ENCODE measurements at places on chromosomes 3 and 15. TPM values are rescaled to one million over a fixed set of nuclear protein-coding genes. Genes with fewer than 3 reads are reported as not detected.
A peak's percentile ranks its signal among the peaks of the same experiment; 100 is the strongest.

The MYNN gene
- total RNA-seq: 12.6 TPM

GRCh38 chr3:197446700-197447056 is 109.1 kb downstream of the BDH1 start:
- H3K4me3 ChIP-seq: no peak overlapping the region
- peaks cover 2% of the 10 kb centered on the region for H3K27me3 ChIP-seq
- no peak for DNase-seq
- H3K27ac ChIP-seq: no peak overlapping the region
- H3K36me3 ChIP-seq: no peaks in the 10 kb centered on the region

The LRRK1 gene
- total RNA-seq: 0.41 TPM

DNA sequence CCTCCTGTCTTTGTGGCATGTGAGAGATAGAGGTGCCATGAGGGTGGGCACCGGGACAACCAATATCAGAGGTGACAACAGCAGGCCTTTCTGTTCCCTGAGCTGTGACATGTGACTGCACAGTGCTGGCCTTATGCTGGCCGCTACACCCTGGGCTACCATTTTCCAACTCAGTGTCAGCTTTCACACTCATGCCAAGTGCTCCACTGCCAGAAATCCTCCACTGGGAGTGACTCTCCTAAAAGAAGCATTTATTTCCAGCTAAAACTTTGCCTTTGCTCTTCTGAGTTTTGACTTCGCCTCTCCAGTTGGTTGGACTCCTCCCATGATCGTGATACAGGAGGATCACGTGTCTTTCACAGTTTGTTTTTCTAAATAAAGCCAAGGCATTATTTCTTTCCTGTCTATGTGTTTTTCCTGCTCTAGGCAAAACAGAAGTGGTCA is 31.4 kb downstream of the CA12 start:
- DNase-seq: no peak
- no peak overlapping the region for H3K4me3 ChIP-seq
- H3K36me3 ChIP-seq: no peaks in the 10 kb centered on the region
- H3K27ac ChIP-seq: no peak overlapping the region
- H3K27me3 ChIP-seq: no peaks in the 10 kb centered on the region

The UROC1 gene
- not detected for total RNA-seq

DNA sequence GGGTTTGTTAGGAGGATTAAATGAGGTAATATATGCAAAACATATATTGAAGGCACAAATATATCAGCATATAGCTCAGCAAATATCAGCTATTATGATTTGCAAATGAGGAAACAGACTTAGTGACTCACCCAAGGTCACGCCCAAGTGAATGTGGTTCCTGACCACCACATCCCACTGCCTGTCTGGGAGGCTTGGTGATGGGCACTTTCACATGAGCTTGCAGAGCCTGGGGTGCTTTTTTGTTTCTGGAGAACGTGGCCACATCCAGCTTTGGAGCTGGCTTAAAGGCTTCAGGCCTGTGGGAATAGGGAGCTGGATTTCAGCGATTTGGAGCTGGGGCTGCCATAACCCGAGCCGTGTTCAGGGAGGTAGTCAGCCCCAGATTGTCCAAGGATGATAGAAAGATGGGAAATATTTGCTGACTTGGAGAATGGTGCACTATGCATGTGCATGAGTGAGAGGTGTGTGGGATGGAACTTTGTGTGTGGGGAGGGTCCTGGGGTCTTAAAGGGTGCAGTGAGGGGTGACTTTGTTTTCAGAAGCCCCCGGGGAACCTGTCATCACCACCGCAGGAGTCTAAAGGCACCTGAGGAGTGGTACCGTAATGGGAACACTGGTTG is 12.0 kb upstream of the FGD5 start:
- no peaks in the 10 kb centered on the region for H3K4me1 ChIP-seq
- peaks cover 37% of the 10 kb centered on the region for H3K27me3 ChIP-seq
- peak; percentile 23 for DNase-seq
- no peaks in the 10 kb centered on the region for H3K36me3 ChIP-seq
- no peak overlapping the region for H3K27ac ChIP-seq

DNA sequence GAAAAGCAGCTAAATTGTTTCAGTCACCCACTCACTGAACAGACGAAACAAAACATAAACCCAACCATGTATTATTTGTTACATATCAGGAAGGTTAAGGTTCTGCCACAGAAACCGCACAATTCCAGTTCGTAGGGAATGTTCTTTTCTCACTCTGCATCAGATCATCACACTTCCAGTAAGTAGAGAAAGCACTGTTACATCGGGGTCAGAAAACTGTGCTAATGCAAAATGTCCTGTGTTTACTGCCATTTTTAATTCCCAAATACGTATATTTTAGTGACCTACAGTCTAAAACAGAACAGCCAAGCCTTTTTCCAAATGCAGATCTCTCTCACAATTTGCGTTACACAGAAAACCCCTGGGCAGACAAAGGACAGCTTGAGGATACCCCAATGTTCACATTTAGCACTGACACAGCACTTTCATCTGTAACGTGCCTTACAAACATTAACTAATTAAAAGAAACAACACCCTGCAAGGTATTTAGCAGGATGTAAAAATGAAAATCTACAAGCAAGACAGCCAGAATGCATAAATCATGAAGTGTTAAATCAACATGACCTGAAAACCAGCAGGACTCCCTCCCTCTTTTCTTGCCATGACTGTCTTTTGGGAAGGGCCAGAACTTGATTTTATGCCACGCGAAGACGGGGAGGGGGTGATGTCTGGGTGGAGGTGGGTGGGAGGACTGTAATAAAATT is 34.8 kb upstream of the SKIL start:
- no peak for DNase-seq
- H3K4me3 ChIP-seq: no peak overlapping the region
- peak overlapping the region; percentile 24 for H3K27ac ChIP-seq
- H3K4me1 ChIP-seq: peaks cover 15% of the 10 kb centered on the region
- no peaks in the 10 kb centered on the region for H3K36me3 ChIP-seq

The CFAP100 gene
- total RNA-seq: not detected

DNA sequence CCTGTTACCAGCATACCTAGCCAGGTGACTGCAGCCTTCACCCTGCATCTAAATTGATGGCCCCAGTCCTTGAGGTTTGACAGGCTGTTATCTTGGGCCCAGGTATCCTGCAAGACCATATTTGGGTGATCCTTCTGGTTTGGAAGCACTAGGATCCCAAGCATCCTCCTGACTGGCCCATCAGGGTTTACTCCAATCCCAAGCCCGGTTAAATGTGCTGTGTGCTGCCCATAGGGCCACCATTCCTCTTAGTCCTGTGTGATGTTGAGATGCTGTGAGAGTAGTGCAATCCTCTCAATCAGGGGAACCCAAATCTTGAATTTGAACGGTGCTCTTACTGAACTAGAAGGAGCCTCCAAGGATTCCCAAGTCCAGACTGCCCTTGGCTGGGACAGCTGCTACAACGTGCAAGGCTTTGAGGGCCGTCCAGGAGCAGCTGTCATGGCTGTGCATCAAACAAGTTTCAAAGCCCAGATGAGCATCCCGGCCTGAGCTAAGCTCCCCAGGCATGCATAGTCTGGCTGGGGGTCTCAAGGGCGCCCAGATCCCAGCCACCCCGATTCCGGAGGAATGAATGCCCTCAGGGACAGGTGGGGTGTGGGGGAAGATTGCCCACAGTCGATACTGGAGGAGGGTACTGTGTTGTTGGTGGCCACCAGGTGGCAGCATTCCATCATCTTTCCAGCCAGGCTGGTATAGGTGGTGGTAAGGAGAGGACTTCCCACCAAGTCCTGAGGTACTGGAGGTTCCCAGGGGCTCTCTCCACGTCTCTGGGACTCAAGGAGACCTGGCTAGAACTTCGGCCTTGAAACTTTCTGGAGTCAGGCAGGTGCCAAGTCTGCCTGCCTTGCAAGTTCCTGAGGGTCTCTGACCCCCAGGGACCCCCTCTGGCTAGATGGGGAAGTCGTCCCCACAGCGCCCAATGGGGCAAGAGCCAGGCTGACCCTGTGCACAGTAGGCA is 32.6 kb downstream of the RBM5 start:
- H3K36me3 ChIP-seq: peaks cover 27% of the 10 kb centered on the region
- no peak overlapping the region for H3K4me3 ChIP-seq
- no peak overlapping the region for H3K27ac ChIP-seq

DNA sequence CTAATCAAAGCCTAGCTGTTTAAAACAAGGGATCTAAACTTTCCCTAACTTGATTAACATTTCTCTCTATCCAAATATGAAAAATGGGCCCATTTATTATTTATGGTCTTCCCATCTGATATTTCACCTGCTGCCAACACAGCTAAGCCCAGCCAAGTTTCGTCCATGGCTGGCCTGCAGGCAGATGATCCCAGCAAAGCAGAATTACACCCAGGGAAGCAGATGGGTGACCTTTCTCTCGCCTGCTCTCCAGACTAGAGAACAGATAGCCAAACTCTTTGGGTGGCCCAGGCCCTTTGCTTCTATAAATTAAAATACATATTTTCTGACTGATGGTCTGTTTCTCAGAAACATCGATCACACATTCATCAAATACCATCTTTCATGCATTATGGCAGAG is 1038.8 kb downstream of the AGBL1 start:
- peak; percentile 4 for DNase-seq
- no peaks in the 10 kb centered on the region for H3K27me3 ChIP-seq
- no peak overlapping the region for H3K4me3 ChIP-seq
- H3K27ac ChIP-seq: no peak overlapping the region

- no peak overlapping the region for H3K27ac ChIP-seq
- no peaks in the 10 kb centered on the region for H3K36me3 ChIP-seq
- H3K4me3 ChIP-seq: no peak overlapping the region
- no peaks in the 10 kb centered on the region for H3K4me1 ChIP-seq
Measured at GRCh38 chr3:146650691-146651442, 45.7 kb upstream of the PLSCR5 start.

DNA sequence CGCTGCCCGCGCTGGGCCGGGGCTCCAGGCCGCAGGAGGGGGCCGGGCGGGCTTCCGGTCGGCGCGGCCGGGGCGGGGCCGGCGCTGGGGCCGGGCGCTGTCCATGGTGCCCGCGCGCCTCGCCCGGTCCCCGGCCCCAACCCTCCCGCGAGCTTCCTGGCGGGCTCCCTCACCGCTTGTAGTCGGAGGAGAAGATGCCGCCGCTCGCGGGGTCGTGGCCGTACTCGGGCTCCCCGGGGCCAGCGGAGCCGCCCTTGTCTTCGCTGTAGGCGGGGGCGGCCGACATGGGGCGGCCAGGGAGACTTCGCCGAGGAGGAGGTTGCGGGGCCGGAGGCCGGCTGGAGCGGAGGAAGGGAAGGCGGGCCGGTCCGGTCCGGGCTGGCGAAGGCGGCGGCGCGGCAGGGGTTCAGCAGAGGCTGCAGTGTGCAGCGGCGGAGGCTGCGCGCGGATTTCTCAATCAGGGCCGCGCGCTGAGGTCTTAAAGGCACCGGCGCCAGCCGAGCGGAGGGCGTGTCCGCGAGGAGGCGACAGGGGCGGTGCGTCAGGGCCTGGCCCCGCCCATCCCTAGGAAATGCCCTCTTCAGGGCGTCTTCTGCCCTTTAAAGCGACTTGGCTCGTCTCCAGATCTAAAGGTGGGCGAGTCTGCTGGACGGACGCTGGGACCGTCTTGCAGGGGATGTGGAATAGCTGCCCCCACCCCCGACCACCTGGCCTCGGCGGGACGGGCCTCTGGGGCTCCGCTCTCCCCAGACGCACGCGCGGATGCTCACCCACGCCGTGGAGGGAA is at the start of gene AP3B2:
TSS of gene AP3B2 (minus strand) at position 455 of the 787 bp plus-strand sequence. CDS start at position 286, 169 bp downstream.
- H3K4me1 ChIP-seq: peaks cover 7% of the 10 kb centered on the region
- H3K4me3 ChIP-seq: peak within 1 kb of the TSS; percentile 70
- peaks cover 3% of the 10 kb centered on the region for H3K27me3 ChIP-seq
- H3K36me3 ChIP-seq: no peaks in the 10 kb centered on the region

DNA sequence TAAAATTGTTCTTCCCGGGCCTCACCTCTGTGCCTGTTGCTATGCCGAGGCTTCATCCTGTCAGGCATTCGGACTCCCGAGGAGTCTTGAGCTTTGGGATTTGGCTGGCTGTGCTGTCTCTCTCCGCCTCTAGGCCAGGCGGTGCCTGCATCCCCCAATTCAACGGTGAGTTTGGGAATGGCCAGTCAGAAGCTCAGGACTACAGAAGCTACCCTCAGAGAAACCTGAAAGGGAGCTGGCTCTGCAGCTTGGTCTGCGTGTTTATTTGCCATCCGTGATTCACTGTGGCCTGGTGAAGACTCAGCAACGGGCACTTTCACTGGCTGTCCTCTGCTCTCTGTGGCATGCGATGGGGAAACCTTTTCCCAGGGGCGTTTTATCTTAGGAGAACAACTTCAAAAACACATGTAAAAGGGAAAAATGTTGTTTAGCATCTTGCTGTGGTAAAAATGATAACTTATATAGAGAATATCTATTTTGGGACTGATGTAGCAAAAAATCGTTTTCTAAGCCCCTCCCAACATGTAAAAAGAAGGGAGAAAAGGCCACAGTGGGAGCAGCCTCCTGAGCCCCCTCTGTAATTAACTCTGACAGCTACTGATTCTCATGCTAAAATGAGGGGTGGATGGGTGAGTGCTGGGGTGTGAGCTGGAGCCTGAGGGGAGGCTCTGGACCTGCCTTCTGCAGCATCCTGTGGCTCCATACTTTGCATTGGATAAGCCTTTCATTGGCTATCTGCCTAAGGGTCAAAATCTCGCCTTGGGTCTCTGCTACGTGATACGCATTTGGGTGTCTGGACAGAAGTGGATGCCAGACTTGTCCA is 103.4 kb upstream of the KLHL25 start:
- H3K36me3 ChIP-seq: no peaks in the 10 kb centered on the region
- no peaks in the 10 kb centered on the region for H3K4me1 ChIP-seq
- H3K27me3 ChIP-seq: no peaks in the 10 kb centered on the region
- H3K27ac ChIP-seq: no peak overlapping the region
- DNase-seq: no peak

DNA sequence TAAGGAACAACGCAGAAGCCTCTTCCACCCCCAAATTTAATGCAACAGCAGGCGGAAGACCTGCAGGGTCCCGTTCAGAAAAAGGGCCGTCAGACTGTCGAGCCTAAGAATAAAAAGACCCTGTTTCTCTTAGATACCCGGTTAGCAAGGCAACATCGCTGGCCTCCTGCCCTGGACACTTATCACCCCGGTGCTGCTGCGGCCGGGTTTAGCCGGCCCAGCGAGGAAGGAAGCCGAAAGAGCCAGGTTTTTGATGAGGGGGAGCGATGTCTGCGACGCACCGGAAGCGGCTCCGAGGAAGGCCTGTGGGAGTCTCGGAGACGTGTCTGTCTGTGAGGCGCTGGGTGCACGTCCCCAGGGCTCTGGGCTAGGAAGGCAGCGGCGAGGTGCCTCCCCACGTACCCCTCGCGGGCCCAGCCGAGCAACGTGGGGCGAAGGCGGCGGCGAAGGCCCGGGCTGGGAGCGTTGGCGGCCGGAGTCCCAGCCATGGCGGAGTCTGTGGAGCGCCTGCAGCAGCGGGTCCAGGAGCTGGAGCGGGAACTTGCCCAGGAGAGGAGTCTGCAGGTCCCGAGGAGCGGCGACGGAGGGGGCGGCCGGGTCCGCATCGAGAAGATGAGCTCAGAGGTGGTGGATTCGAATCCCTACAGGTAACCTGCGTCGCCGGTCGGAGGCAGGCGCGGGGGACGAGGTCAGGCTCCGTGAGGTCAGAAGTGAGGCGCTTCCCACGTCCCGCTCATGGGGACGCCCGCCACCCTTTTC is at the start of gene UBA5:
TSS of gene UBA5 (plus strand) at position 278 of the 759 bp plus-strand sequence. CDS start at position 487, 209 bp downstream.
- peaks cover 12% of the 10 kb centered on the region for H3K4me1 ChIP-seq
- H3K27ac ChIP-seq: peak within 1 kb of the TSS; percentile 91
- peak; percentile 52 for DNase-seq
- H3K4me3 ChIP-seq: peak within 1 kb of the TSS; percentile 96
- no peaks in the 10 kb centered on the region for H3K36me3 ChIP-seq

The IGDCC3 gene
- 11.0 TPM for total RNA-seq

The CCR8 gene
- not detected for total RNA-seq

GRCh38 chr3:65534805-65535204 is 503.9 kb downstream of the MAGI1 start:
- no peak overlapping the region for H3K4me3 ChIP-seq
- no peaks in the 10 kb centered on the region for H3K27me3 ChIP-seq
- no peaks in the 10 kb centered on the region for H3K36me3 ChIP-seq
- DNase-seq: no peak
- no peak overlapping the region for H3K27ac ChIP-seq

The STT3B gene
- total RNA-seq: 156 TPM

The ZNF80 gene
- total RNA-seq: not detected

The ITIH1 gene
- total RNA-seq: not detected
